ENCODE measurements at places on chromosomes 2 and 18. TPM values are rescaled to one million over a fixed set of nuclear protein-coding genes. Genes with fewer than 3 reads are reported as not detected.

DNA sequence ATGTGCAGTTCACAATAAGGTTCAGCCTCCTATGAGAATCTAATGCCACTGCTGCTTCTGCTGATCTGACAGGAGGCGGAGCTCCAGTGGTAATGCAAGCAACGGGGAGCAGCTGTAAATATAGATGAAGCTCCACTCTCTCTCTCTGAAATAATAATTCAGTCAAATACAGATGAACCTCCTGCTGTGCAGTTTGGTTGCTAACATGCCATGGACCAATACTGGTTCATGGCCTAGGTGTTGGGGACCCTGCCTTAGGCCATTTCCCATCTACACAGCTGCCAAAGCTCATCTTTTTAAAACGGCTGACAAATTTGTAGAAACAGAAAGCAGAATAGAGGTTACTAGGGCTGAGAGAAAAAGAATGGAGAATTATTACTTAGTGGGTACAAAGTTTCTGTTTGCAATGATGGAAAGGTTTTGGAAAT lies 10.7 kb upstream of the HNRNPA3 start:
- no peak for DNase-seq

DNA sequence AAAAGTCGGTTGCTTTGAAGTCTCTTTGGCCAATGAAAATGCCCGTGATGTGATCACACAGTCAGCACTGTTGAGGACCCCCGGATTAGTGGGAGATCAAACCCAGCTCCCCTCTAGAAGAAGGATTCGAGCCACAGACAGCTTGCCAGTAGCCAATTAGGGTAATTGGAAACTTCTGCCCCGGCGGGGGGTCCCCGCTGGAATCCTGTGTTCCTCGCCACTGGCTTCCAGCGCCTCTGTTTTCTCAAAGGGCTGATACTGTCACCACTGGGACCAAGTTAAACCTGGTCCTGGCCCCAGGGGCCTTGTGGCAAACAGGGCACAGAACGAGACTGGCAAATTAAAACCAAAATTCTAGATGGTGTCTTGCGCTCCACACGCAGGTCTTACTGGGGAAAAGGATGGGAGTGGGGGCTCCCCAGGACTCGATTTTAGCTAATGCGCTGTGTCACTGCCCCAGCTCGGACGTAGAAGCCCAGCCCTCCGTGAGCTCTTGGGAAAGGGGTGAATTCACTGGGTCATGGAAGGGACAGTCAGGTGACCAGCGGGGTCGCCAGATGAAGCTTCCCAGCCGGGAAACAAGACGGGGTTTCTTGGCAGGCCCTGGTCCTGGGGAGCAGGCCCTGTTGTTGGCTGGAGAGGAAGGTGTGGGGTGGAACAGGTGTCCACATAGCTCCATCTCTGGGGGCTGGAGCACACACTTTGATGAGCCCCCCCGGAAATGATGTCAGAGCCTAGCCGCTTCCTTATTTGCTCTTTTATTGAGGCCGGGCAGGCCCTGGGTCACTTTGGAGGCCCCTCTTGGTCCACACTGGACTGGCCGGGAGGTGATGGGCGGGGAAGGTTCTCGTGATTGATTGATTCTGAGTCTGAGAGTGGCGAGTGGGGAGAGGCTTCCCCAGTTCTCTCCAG lies 90.2 kb downstream of the SMAD7 start:
- no peak for DNase-seq

DNA sequence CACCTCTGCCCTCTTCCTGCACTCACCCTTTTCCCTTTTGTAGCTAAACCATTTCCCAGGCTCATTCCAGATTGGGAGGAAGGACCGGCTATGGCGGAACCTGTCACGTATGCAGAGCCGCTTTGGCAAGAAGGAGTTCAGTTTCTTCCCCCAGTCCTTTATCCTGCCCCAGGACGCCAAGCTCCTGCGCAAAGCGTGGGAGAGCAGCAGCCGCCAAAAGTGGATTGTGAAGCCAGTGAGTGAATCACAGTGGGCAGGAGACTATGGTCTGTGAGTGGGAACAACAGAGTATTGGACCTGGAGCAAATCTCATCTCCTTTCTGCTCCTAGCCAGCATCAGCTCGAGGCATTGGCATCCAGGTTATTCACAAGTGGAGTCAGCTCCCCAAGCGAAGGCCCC lies 35.0 kb upstream of the CYP27A1 start:
- DNase-seq = no peak

GRCh38 chr2:120635146-120635545 lies 100.5 kb upstream of the GLI2 start:
- no peak for DNase-seq

DNA sequence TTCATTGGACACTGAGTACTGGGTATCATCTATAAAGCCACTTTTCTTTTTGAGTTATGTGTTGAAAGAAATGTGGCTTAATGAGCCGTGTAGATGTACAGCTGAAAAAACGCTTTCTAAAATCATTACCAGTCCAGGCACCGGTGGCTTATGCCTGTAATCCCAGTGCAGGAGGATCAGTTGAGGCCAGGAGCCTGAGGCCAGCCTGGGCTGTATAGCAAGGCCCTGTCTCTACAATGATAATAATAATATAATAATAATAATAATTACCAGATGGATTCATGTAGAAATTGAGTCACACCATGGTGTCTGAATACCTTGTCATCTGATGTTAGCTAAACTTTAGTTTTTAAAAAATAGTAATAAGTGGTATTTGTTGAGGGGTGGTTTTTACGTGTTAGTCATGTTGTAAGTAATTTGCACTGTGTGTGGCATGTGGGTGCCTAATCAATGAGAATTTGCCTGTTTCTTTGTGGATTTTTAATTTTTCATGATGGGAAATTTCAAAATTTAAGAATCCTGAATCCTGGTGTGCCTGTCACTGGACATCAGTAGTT lies 30.1 kb downstream of the NCK2 start:
- DNase-seq = no peak

- no peak for DNase-seq
Observed at GRCh38 chr2:149586063-149586462, 1.5 kb downstream of the MMADHC start.

DNA sequence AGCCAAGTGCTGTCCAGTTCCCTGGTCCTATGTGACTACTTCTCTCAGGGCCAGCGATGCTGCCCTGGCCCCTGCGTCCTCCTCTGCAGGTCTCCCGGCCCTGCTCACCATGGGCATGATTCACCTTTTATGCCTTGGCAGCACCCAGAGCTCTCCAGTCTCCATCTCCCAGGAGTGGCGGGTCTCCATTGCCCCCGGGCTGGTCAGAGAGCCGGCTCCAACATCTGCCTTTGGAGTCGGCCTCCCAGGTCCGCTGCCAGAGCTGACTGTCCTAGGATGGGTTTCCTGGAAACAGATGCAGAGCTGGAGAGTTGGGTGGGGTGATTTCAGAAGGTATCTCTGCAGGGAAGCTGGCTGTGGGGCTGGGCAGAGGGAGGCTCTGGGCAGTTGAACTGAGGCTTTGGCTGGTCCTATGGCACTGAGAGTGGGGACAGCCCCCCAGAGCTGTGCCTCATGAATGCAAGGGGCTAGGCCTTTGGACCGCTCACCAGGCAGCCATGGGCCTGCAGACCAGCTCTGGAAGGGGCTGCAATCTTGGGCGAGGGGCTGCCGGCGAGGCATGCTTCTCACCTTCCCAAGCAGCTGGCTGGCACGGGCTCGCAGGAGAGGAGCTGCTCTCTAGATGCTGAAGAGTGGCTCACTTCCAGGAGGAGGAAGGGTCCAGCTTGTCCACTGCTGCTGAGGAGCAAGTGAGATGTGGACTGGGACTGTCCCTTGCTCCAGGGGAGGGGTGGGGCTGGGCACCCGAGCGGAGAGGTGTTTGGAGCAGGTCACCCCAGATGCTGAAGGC lies 59.8 kb upstream of the HS6ST1 start:
- DNase-seq = no peak

DNA sequence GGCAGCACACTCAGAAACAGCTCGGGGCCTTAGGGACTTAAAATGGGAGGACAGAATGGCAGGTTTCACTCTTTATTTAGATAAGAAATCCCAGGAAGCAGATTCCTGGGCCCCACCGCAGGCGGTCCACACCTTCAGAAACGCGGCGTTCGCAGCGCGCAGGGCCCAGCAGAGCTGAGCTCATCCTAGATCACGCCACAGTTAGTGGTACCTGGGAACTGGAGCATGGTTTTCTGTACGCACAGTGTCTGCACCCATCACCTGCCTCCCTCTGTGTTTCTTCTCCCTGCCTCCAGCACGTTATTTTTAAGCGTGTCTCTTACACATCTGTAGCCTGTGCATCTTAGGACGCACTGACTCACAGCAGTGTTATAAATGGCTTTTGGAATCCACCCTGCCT lies 242.1 kb downstream of the ALPK2 start:
- DNase-seq = no peak

- DNase-seq = no peak
Observed at GRCh38 chr18:60339018-60339417, 33.6 kb downstream of the MC4R start.

GRCh38 chr2:62768615-62769014 lies 63.1 kb downstream of the EHBP1 start:
- no peak for DNase-seq

DNA sequence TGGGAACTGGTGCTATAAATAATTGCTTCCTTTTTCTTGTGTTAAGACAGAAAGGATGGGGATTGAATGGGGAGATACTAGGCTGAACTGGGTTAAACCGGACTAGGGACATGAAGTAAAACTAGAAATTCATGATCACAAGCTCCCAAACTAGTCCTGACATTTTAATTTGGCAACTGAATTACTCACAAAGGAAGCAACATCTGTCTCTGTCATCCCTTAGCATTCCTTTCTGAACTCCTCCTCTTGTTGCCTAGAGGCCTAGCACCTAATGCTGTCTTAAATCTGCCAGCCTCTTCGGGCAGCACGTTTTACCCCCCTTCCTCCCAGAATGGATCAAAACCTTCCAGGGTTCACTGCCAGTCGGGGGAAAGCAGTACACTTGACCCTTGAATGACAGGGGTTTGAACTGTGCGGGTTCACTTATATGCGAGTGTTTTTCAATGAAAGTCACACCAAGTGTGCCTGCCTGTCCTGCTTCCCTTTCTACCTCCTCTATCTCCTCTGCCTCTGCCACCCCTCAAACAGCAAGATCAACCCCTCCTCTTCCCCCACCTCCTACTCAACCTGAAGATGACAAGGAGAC lies 8.2 kb downstream of the KCTD1 start:
- peak; percentile 81 for DNase-seq

DNA sequence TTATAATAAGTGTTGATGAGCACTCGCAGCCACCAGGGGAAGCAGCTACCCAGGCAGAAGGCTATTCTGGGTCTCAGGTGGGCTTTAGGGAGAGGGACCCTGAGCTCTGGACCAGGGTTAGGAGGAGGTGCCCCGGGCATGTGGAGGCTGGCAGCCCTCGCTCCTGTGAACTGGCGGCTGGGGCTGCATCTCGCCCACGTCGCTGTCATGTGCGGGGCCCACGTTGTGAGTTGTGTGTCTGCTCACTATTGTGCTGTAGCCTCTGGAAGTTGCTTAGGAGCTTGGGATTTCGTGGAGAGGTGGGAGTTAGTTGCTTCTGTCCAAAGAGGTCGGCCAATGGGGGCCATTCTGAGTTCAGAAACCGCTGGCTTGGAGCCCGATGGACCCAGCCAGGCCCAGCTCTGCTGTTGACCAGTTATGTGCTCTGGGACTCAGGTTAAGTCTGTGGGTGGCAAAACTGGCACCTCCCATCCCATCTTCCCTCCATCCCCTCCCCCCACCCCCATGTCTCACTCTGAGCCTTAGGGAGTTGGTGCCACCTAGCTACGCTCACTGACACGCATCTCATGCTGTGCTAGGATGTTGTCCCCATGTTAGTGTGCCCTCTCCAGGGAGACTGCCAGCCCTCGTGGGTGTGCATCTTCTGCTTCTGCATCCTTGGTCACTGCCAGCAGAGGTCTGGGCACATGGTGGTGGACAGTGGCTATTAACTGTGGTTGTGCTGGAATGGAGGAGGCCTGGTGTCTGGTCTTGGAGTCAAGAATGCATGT lies 18.5 kb downstream of the RRM2 start:
- DNase-seq = no peak

- DNase-seq = no peak
Observed at GRCh38 chr2:76478266-76479035, 767.7 kb upstream of the GCFC2 start.

DNA sequence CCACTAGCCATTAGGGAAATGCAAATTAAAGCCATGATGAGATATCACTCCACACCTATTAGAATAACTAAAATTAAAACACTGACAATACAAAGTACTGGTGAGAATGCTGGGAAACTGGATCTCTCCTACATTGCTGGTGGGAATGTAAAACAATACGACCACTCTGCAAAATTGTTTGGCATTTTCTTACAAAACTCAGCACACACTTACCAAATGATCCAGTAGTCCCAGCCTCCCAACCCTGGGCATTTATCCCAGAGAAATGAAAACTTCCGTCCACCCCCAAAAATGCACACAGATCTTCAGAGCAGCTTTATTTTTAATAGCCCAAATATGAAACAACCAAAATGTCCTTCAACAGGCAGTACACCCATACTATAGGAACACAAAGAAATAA lies 8.9 kb upstream of the TMSB10 start:
- DNase-seq = no peak

DNA sequence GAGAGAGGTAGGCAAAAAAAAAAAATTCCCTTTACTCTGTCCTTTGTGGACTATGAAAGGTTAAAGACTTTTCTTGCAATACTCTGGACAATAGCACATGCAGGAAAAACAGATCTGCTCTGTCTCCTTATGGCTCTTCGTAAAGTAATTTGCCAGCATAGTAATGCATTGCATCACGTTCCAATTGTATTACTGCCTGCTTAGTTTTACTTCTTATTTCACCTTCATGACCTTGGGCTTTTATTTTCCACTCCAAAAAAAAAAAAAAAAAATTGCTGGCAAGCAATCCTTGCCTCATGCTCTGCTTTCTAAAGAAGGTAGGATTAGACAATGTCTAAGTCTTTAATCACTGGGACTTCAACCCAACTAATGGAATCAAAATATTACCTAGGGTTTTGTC lies 1802.7 kb downstream of the SUCLG1 start:
- no peak for DNase-seq

- DNase-seq = no peak
Observed at GRCh38 chr2:24913911-24914310, 6.1 kb downstream of the ADCY3 start.

DNA sequence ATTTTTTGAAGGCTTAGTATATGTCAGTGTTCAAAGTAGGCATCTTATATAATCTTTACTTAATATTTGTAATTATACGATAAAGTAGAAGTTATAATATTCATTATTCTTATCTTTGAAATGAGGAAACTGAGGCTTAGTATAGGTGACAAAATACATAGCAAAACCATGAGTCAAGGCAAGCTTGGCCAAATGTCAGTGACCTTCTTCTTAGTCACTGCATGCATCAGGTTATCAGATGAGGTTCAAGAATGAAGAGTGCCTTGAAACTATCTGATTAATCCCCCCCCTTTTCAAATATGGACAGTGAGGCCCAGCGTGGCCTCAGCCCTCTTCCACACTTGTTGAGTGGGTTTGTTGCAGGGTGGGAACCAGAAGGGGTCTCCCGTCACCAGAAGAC lies 59.3 kb downstream of the PMAIP1 start:
- DNase-seq = peak; percentile 7

SERPINB5 gene
- total RNA-seq = 330 TPM

DSG4 gene
- total RNA-seq = not detected

PDE1A gene
- 0.15 TPM for total RNA-seq

PLGLB2 gene
- total RNA-seq = 1.1 TPM

IL36RN gene
- total RNA-seq = not detected

CNGA3 gene
- not detected for total RNA-seq

SPDYA gene
- total RNA-seq = 2.6 TPM

MTERF4 gene
- 34.3 TPM for total RNA-seq
